ENCODE measurements at places on chromosomes 3 and 15. TPM values are rescaled to one million over a fixed set of nuclear protein-coding genes. Genes with fewer than 3 reads are reported as not detected.

CCDC54 gene
- total RNA-seq, result not detected

PIGX gene
- total RNA-seq, result 29.3 TPM

SERINC4 gene
- not detected for total RNA-seq

CACNA1D gene
- 0.58 TPM for total RNA-seq

LRRC2 gene
- not detected for total RNA-seq
